GM23338 (cell line): ENCODE measurements at places on chromosomes 4 and X.

DNA sequence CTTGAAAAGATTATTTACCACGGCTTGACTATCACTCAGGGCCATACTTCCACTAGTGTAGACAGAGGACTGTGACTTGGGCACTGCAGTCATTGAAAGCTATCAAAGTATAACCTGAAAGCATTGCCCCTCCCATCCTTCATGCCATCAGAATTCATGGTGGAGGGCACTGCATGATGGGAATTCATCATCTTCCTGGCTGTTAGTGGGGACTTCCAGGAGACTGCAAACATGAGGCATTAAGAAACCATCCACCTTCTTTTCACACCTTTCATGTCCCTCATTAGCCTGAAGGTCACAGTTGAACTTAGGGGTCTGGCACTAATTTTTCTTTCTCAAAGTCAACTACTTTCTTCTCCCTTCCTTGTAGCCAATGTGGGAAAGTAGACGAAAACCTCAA is 25.8 kb downstream of the VSIG4 start:
- DNase-seq: no peak

GRCh38 chr4:25969374-25970155 is 55.5 kb downstream of the SMIM20 start:
- no peak for DNase-seq

DNA sequence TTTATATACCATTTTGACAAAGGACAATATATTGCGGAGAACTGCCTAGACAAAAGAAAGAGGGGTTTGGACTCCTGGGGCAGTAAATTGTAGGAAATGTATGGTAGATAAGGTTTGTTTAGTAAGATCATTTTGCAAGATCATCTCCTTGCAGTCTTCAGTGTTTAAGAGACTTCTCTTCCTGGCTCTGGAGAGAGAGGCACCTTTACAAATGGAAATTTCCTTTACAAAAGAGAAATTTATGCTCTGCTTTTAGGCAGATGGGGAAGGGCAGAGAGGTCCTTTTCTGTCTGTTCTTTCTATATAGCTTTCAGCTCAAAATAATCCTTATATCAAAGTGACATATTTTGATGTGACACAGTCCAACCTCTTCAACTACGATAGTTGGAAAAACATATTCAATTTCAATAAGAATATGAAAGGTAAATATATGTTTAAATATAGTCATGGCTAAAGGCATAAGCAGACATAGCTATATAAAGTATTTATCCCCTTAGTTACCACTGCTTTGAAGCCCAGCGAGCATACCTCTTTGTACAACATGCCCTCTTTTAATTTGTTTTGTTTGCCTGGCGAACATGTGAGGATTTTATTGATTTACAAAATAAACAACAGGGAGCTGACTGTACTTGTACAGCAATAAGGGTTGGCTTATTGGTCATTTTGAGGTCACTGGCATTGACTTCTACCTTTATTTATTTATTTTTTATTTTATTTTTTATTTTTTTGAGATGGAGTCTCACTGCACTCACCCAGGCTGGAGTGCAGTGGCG is 65.2 kb downstream of the TRIM2 start:
- peak; percentile 52 for DNase-seq

DNA sequence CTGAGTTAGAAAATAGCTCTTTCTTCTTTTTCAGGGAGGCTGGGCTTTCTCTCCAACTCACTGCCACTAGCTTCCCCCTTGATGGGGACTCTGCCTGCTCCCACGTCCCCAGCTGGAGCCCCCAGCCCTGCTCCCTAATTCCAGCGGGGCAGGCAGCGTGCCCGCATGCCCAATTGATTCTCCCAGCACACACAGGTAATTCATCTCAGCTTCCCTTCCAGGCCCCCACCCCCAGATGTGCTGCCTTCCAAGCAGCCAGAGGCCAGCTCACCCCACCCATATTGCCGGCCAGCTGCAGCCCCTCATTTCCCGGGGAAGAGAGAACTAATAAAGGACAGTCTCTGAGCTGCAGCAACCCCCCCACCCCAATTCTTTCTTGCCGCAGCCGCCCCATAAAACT is 69.8 kb downstream of the EFNB1 start:
- DNase-seq: no peak

DNA sequence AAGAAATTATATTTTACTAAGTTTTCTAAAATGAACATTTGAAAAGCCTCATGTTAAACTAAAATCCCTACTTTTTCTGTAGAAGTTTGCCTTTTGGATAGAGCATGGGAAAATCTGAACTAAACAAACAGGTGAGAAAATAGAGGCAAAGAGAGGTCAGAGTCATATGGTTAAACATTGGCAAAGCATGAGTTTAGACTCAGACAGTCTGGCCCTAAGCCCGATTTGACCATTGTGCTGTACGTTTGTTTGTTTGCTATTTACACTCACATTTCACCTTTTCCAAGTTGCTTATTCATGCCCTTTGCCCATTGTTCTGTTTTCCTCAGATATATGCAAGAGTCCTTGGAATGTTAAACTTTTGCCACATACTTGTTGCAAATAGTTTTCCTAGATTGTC is 85.4 kb downstream of the TIGD2 start:
- DNase-seq: peak; percentile 18

DNA sequence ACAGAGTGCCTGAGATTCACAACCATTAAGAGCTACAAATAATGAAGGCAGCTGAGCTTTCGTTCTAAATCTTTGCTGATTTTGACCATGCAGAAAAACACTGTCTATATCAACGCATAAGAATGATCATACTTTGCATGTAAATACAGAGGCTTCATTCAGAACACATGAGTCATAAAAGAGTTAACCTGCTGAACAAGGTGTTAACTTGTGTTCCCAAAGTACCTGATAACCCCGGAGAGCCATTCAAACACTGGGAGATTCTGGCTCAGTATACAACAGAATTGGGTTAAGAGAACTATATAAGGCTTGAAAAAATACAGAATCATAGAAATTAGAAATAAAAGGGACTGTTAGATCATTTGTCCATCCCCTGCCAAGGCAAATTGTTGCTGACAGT is 964.3 kb upstream of the TENM3 start:
- DNase-seq: peak; percentile 15

DNA sequence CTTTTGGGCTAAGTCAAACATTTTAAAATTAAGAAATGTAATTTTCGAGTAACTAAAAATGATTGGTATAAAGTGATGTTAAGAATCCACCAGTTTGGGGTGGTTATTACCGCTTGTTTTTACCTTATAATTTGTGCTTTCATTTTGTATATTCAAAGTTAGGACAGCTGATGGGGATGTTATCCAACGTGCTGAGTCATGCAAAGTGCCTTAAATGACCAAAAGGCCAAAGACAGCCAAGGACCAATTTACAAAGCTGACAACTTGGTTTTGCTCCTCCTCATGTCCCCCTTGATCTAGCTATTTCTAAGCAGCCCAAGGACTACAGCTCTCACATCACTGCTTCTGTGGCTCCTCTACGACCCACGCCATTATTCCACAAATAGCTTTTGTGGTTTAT is 181.4 kb upstream of the PCDH7 start:
- DNase-seq: no peak
